ENCODE measurements at places on chromosomes 1 and 21. TPM values are rescaled to one million over a fixed set of nuclear protein-coding genes. Genes with fewer than 3 reads are reported as not detected.

Gene PROK1
- polyA plus RNA-seq, result not detected

Gene GART
- polyA plus RNA-seq, result 14.8 TPM

Gene MEAF6
- 43.1 TPM for polyA plus RNA-seq

Gene MXRA8
- polyA plus RNA-seq, result 702 TPM

Gene GBP7
- not detected for polyA plus RNA-seq

Gene LCE1A
- not detected for polyA plus RNA-seq

All from BJ (cell line).